ENCODE measurements at places on chromosomes 1 and 21. TPM values are rescaled to one million over a fixed set of nuclear protein-coding genes. Genes with fewer than 3 reads are reported as not detected.

Gene S100A7A
- not detected for total RNA-seq

- no peak for DNase-seq
Observed at GRCh38 chr21:46020581-46020980, 39.0 kb downstream of the COL6A1 start.

GRCh38 chr1:2049225-2049717 is 940 bp upstream of the PRKCZ start:
- DNase-seq: peak; percentile 85

GRCh38 chr1:107572674-107573211 is 392.2 kb downstream of the VAV3 start:
- DNase-seq: no peak

DNA sequence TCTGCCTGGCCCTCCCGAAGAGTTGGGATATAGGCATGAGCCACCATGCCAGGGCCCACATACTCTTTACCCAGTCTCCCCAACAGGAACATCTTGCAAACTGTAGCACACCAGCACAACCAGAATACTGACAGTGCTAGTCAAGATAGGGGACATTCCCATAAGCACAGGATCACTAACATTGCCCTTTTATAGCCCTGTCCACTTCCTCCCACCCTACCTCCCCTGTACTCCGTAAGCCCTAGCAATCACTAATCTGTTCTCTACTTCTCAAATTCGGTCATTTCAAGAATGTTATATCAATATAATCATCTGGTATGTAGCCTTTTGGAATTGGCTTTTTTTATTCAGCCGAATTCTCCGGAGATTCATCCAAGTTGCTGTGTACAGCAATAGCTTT is 5.9 kb downstream of the SDHB start:
- no peak for DNase-seq

Measured in pancreas (tissue), 10 donors.